Dermis microvascular lymphatic vessel endothelial cell (primary cell): ENCODE measurements at places on chromosomes 5 and 9. TPM values are rescaled to one million over a fixed set of nuclear protein-coding genes. Genes with fewer than 3 reads are reported as not detected.

SPAG8 gene
- total RNA-seq = not detected in 2 replicates

NEUROG1 gene
- total RNA-seq = not detected in 2 replicates

ZNF367 gene
- 4.2 and 6.3 TPM in 2 replicates for total RNA-seq

CCL28 gene
- total RNA-seq = 1.2 and 2.1 TPM in 2 replicates

FAM221B gene
- not detected in 2 replicates for total RNA-seq

CARD9 gene
- 0.13 and 0.26 TPM in 2 replicates for total RNA-seq

MYOZ3 gene
- 0.13 and 0.25 TPM in 2 replicates for total RNA-seq

TSSK1B gene
- total RNA-seq = not detected in 2 replicates

C5orf34 gene
- total RNA-seq = 1.6 and 3.7 TPM in 2 replicates

PCDHGA8 gene
- total RNA-seq = 0.64 and 1.1 TPM in 2 replicates

ADGRD2 gene
- total RNA-seq = not detected in 2 replicates

SPARC gene
- total RNA-seq = 509 and 525 TPM in 2 replicates

TXNDC8 gene
- not detected in 2 replicates for total RNA-seq

SLC6A19 gene
- not detected in 2 replicates for total RNA-seq

RFESD gene
- total RNA-seq = 1.2 and 1.4 TPM in 2 replicates

FOXD4L5 gene
- total RNA-seq = under 0.01 TPM in 1 of 2 replicates, not detected in the other

DND1 gene
- total RNA-seq = 0.13 TPM in 2 replicates

POU5F2 gene
- total RNA-seq = 0.26 and 0.51 TPM in 2 replicates

SELENOP gene
- 163 and 604 TPM in 2 replicates for total RNA-seq

PDZD2 gene
- total RNA-seq = 1.2 and 1.4 TPM in 2 replicates

BASP1 gene
- total RNA-seq = 1.3 and 2.4 TPM in 2 replicates

FREM1 gene
- total RNA-seq = under 0.01 TPM in 2 replicates

MAN1B1 gene
- total RNA-seq = 42.7 and 56.8 TPM in 2 replicates

RCL1 gene
- total RNA-seq = 9.1 and 10.6 TPM in 2 replicates

PLPP7 gene
- 1.9 and 2.3 TPM in 2 replicates for total RNA-seq

SPATA31E1 gene
- total RNA-seq = not detected in 2 replicates

GABRA1 gene
- not detected in 2 replicates for total RNA-seq

CATSPER3 gene
- under 0.01 and 0.13 TPM in 2 replicates for total RNA-seq

PRDM9 gene
- not detected in 2 replicates for total RNA-seq

DDX4 gene
- not detected in 2 replicates for total RNA-seq

POLR3G gene
- total RNA-seq = 2.9 and 5.9 TPM in 2 replicates

CCDC192 gene
- not detected in 2 replicates for total RNA-seq

ELAVL2 gene
- 0.25 and 0.77 TPM in 2 replicates for total RNA-seq

FBP2 gene
- not detected in 2 replicates for total RNA-seq

SLIT3 gene
- under 0.01 TPM in 1 of 2 replicates, not detected in the other for total RNA-seq

CXCL14 gene
- total RNA-seq = under 0.01 TPM in 1 of 2 replicates, not detected in the other

EIF4E1B gene
- total RNA-seq = under 0.01 TPM in 1 of 2 replicates, not detected in the other

SVEP1 gene
- total RNA-seq = under 0.01 and 0.13 TPM in 2 replicates

CSF2 gene
- total RNA-seq = 0.13 TPM in 1 of 2 replicates, not detected in the other

DNM1 gene
- 0.13 and 0.38 TPM in 2 replicates for total RNA-seq

CHSY3 gene
- 3.0 and 3.4 TPM in 2 replicates for total RNA-seq

SOHLH1 gene
- under 0.01 TPM in 1 of 2 replicates, not detected in the other for total RNA-seq

COL23A1 gene
- 0.13 TPM in 2 replicates for total RNA-seq

FAM78A gene
- 3.3 and 4.0 TPM in 2 replicates for total RNA-seq

PDE6A gene
- under 0.01 and 0.13 TPM in 2 replicates for total RNA-seq

OR1J4 gene
- total RNA-seq = under 0.01 TPM in 1 of 2 replicates, not detected in the other

NFX1 gene
- total RNA-seq = 8.6 and 11.1 TPM in 2 replicates

SLC36A3 gene
- not detected in 2 replicates for total RNA-seq

GEMIN5 gene
- total RNA-seq = 12.2 and 15.6 TPM in 2 replicates

PCDHB16 gene
- total RNA-seq = 0.13 and 0.76 TPM in 2 replicates

PCDHGA1 gene
- 0.26 and 0.51 TPM in 2 replicates for total RNA-seq

KCNN2 gene
- 1.8 and 3.4 TPM in 2 replicates for total RNA-seq

ENTREP1 gene
- 4.6 and 11.5 TPM in 2 replicates for total RNA-seq

AGXT2 gene
- total RNA-seq = not detected in 2 replicates

DNAI1 gene
- not detected in 2 replicates for total RNA-seq

FOXD4L3 gene
- under 0.01 TPM in 1 of 2 replicates, not detected in the other for total RNA-seq

FOXD4 gene
- total RNA-seq = 0.13 TPM in 2 replicates

SLC36A2 gene
- not detected in 2 replicates for total RNA-seq

BTNL8 gene
- total RNA-seq = 0.13 TPM in 1 of 2 replicates, not detected in the other
